ENCODE measurements at places on chromosomes 11 and 22. TPM values are rescaled to one million over a fixed set of nuclear protein-coding genes. Genes with fewer than 3 reads are reported as not detected.

The CD82 gene
- 9.8 TPM for total RNA-seq

The OR52I1 gene
- total RNA-seq, result not detected

The HORMAD2 gene
- not detected for total RNA-seq

The SLC25A45 gene
- total RNA-seq, result 0.67 TPM

Data from bronchus fibroblast of lung (primary cell).